ENCODE measurements at places on chromosomes 7 and 10. TPM values are rescaled to one million over a fixed set of nuclear protein-coding genes. Genes with fewer than 3 reads are reported as not detected.

- peaks cover 17% of the 10 kb centered on the region for H3K4me1 ChIP-seq
- peak; percentile 74 for DNase-seq
- H3K4me3 ChIP-seq = peak overlapping the region; percentile 64
- H3K27me3 ChIP-seq = no peaks in the 10 kb centered on the region
These were observed 2.7 kb upstream of the KMT2E start for GRCh38 chr7:105011141-105011830.

Gene HIF1AN
- total RNA-seq = 18.1 TPM

Gene WDR91
- 28.0 TPM for total RNA-seq

DNA sequence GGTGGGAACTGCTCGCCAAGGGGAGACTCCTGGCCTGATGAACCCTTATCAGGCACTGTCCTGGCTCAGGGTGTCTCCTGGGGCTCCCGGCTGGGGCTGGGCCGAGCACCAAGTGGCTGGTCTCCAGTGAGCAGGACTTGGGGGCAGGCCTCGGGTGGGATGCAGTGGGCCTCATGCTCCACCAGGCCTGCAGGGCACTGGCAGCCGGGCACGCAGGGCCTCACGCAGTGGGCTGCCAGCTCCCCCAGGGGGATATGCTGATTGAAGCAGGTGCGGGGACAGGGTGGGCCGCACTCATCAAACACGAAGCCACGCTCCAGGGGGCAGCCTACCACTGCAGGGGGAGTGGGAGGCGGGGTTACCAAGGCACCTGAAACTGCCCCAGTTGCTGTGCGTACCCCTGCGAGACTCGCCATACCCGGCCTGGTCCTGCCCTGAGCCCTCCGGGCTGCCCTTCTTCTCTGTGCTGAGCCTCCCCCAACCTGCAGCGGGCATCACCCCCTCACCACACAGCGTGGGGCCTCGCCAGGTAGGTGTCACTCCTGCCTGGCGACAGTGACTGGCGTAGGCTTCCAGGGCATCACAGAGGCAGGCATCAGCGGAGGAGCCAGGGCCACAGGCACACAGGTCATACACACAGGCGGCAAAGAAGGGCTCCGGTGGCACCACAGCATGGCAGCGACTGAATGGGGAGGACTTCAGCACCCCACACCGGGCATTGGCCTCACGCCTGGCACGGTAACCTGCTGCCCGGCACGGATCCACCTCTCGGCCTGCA lies 14.5 kb downstream of the ATP6V1F start:
- H3K4me1 ChIP-seq = no peaks in the 10 kb centered on the region
- no peaks in the 10 kb centered on the region for H3K36me3 ChIP-seq
- no peak for DNase-seq
- H3K4me3 ChIP-seq = no peak overlapping the region
- no peaks in the 10 kb centered on the region for H3K27me3 ChIP-seq
